ENCODE measurements at places on chromosomes 5 and 9.

- no peak for DNase-seq
Measured at GRCh38 chr9:21443849-21444625, 3.8 kb downstream of the IFNA1 start.

DNA sequence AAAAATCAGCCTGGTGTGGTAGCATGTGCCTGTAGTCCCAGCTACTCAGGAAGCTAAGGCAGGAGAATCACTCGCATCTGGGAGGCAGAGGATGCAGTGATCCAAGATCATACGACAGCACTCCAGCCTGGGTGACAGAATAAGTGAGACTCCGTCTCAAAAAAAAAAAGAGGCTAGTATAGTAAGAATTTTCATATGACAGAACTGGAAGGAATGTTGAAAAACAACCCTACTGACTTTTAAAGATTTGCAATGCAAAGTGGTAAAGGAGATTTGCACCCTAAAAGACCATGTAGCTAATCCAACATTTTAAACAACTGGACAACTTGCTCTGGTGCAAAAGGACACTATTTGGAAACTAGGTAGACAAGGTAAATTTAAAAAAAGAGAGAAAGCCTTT is 58.1 kb downstream of the SH3PXD2B start:
- no peak for DNase-seq

DNA sequence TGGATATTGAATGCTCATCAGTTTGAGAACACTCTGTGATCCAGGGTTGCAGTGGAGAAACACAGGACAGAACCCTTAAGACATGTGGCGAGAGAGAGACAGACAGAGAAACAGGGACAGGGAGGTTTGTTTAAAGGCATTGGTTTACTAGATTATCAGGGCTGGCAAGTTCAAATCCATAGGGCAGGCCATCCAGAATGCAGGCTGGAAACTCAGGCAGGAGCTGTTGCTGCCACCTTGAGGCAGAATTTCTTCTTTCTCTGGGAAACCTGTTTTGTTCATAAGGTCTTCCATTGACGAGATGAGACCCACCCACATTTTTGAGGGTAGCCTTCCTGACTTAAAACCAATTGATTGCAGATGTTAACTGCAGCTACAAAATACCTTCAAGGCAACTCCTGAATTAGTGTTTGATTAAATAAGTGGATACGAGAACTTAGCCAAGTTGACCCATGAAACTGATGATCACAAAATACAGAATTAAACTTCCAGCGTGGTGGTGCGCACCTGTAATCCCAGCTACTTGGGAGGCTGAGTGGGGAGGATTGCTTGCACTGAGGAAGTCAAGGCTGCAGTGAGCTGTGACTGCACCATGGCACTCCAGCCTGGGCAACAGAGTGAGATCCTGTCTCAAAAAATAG is 55.9 kb downstream of the NSUN2 start:
- DNase-seq = no peak

- DNase-seq = no peak
Measured at GRCh38 chr5:131423056-131423455, 159.2 kb downstream of the CDC42SE2 start.

DNA sequence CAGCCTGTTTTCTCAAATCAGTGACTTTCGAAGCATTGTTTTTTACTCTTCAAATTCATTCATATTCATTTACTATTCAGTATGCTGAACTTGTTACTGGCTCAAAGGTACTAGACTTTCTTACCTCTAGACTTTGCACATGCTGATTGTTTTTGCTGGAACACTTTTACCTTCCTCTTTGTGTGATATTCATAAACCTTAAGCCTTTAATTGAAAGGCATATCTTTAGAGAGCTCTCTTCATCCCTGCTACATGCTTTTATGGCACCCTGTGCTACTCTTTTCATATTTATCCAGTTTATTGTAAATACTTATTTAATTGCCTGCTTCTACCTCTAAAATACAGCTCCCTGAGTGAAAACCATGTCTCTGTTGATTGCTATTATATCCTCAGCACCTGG is 48.7 kb upstream of the LRRC19 start:
- no peak for DNase-seq

DNA sequence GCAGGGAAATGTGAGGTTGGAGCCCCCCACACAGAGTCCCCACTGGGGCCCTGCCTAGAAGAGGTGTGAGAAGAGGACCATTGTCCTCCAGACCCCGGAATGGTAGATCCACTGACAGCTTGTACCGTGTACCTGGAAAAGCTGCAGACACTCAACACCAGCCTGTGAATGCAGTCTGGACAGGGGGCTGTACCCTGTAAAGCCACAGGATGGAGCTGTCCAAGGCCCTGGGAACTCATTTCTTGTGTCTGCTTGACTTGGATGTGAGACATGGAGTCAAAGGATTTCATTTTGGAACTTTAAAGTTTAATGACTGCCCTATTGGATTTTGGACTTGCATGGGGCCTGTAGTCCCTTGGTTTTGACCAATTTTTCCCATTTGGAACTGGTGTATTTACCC is 535.0 kb upstream of the MEF2C start:
- DNase-seq = no peak

DNA sequence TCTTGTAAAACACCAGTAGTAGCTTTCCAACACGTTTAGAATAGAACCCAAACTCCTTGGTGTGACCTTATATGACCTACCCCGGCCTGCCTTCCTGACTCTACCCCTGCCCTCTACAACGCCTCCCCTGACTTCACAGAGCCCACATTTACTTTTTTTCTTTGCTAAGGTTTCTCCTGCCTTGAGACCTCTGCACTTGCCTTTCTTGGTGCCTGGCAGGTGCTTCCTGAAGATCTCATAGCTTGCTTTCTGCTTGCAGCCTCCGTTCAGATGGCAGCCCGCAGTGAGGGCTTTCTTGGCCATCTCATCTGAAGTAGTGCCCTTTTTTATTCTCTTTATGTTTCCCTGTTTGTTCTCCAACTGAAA is 24.3 kb downstream of the NUP214 start:
- no peak for DNase-seq

DNA sequence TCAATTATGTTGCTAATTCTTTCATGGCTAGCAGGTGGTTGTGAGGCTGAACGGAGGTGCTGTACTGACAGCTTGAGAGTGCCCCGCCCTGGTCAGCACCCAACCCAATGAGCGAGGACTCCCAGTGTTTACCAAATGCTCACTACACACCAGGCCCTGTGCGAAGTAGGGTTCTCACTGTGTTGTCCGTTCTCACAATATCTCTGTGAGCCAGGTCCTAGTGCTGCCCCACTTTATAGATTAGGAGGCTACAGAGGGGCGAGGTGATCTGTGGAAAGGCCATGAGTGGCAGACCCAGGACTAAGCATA is 28.2 kb downstream of the COL15A1 start:
- DNase-seq = no peak

DNA sequence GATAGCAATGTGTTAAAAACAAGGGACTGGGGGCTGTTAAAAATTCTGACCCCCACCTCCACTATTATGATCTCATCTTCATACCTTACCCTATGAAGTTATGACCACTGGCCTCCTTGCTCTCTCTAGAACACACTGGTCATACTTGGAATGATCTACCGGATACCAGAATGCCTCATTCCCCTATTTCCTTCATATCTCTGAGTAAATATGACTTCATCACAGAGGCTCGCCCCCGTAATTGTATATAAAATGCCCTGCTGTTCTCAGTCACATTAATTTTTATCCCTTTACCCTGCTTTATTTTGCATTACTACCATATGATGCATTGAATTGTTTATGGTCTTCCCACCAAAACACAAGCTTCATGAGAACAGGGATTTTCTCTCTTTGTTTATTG is 29.2 kb downstream of the IZUMO3 start:
- no peak for DNase-seq

DNA sequence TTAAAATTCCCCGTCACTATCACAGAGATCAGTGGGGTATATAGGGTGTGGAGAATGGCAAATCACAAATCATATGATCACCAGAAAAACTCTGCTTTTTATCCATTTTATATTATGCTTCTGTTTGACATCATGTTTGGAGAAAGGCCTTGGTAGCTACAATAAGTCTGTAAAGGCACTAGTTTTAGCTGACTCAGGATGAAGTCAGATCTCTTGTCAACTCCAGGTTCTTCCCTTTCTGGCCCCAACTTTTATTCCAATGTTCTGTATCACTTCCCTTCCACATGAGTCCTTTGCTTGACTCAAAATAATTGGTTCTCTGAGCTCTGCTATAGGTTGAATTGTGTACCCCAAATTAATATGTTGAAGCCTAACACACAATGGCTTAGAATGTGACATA is 484.9 kb downstream of the PTPRD start:
- no peak for DNase-seq

DNA sequence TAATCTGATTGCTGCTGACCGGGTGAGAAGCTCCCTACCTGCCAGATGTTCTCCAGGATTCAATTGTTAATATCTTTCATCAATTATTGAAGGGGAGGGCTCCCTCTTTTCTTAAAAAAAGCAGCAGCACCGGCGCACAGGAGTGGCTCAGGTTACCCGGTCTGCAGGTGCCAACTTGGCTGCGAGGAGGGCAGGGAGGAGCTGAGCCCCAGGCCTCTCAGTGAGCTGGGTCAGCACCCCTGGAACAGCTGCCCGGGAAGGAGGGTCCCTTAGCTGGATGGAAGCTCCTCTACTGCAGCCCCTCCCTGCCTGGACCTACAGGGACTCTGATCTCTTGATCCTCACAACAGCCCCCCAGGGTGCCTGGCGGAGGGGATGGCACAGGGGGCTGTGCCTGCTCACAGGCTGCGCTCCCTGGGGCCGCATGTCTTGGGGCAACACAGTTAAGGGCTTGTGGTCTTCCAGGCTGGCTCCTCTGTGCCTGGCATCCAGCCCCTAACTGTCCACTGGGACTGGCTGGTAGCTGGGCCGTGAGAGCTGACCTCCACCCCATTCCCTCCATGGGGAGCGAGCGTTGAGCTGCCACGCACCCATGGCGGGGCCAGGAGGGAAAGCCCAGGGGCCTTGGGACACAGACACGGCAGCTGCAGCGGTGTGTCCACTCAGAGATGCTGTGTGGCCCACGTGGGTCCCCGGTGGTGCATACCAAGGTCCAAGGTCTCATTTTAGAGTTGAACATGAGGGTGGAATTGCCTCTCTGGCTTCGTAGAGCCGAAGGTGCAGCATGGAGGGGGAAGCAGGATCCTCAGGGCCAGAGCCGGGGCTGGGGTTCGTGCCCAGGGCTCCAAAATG is 28.6 kb upstream of the TMEM250 start:
- no peak for DNase-seq
